Neural progenitor cell (in vitro differentiated cells): ENCODE measurements at places on chromosomes 6 and 20. TPM values are rescaled to one million over a fixed set of nuclear protein-coding genes. Genes with fewer than 3 reads are reported as not detected.

DNA sequence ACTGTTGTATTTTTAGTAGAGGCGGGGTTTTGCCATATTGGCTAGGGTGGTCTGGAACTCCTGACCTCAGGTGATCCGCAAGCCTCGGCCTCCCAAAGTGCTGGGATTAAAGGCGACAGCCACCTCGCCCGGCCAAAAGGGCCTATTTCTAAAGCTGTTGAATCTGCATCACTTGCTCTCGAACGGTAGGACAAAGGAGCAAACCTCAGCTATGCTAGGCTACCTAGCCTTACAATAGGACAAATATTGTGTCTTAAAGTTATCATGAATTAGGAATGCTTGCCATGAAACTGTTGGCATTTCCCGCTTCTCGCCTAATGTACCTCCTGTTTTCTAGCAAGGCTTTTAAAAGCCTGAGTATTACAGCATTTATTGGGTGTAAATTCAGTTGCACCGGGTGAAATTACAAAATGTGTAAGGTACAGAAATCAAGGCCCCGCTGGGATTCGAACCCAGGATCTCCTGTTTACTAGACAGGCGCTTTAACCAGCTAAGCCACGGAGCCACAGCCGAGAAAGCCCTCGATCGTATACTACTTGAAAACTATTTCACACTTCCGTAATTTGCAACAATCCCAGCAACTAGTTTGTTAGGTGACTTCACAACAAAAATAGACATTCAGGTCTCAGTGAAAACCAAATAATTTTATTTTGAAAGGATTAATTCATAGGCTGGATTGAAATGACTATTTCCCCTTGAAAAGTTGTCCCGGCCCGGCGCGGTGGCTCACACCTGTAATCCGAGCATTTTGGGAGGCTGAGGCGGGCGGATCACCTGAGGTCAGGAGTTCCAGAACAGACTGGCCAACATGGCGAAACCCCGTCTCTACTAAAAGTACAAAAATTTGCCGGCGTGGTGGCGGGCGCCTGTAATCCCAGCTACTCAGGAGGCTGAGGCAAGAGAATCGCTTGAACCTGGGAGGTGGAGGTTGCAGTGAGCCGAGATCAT lies 211.6 kb upstream of the ZNF184 start:
- peaks cover 52% of the 10 kb centered on the region for H3K27me3 ChIP-seq
- no peak overlapping the region for H3K27ac ChIP-seq
- peak; percentile 84 for DNase-seq
- no peaks in the 10 kb centered on the region for H3K36me3 ChIP-seq
- H3K4me3 ChIP-seq, result peak overlapping the region; percentile 34
- peaks cover 7% of the 10 kb centered on the region for H3K4me1 ChIP-seq

GRCh38 chr6:159121486-159121885 lies 47.7 kb upstream of the FNDC1 start:
- H3K4me1 ChIP-seq, result no peaks in the 10 kb centered on the region
- H3K27me3 ChIP-seq, result no peaks in the 10 kb centered on the region
- no peaks in the 10 kb centered on the region for H3K36me3 ChIP-seq
- no peak overlapping the region for H3K27ac ChIP-seq
- no peak overlapping the region for H3K4me3 ChIP-seq

- peak overlapping the region; percentile 35 for H3K27ac ChIP-seq
- peaks cover 19% of the 10 kb centered on the region for H3K36me3 ChIP-seq
- H3K4me1 ChIP-seq, result peaks cover 6% of the 10 kb centered on the region
- no peak overlapping the region for H3K4me3 ChIP-seq
- H3K27me3 ChIP-seq, result no peaks in the 10 kb centered on the region
- no peak for DNase-seq
Measured at GRCh38 chr6:163554032-163554431, 139.5 kb downstream of the QKI start.

The C6orf52 gene
- total RNA-seq, result 0.45 and 2.9 TPM in 2 replicates

The JARID2 gene
- total RNA-seq, result 38.9 and 45.8 TPM in 2 replicates
